BJ (cell line): ENCODE measurements at places on chromosomes 3 and 15.
A peak's percentile ranks its signal among the peaks of the same experiment; 100 is the strongest.

- no peak for DNase-seq
Observed at GRCh38 chr15:72074335-72075060, 43.5 kb downstream of the MYO9A start.

- DNase-seq: no peak
Observed at GRCh38 chr3:30082652-30083051, 523.7 kb upstream of the TGFBR2 start.

- DNase-seq: no peak
Observed at GRCh38 chr15:60800299-60801072, 321.5 kb upstream of the ICE2 start.

DNA sequence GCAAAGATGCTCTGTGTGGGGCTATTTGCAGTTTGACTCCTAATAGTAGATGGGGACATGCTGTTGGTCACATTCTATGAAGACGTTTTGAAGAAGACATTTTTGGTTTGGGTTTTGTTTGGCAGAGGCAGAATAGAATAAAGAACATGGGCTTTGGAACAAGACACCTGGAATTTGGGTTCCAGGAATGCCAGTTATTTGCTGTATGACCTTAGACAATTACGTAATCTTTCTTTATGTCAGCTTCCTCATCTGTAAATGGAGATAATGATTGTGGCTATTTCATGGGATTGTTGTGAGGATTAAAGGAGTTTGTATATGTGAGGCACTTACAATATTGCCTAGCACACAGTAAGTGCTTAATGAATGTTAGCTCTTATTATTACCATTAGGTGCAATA is 91.6 kb downstream of the MESD start:
- no peak for DNase-seq

DNA sequence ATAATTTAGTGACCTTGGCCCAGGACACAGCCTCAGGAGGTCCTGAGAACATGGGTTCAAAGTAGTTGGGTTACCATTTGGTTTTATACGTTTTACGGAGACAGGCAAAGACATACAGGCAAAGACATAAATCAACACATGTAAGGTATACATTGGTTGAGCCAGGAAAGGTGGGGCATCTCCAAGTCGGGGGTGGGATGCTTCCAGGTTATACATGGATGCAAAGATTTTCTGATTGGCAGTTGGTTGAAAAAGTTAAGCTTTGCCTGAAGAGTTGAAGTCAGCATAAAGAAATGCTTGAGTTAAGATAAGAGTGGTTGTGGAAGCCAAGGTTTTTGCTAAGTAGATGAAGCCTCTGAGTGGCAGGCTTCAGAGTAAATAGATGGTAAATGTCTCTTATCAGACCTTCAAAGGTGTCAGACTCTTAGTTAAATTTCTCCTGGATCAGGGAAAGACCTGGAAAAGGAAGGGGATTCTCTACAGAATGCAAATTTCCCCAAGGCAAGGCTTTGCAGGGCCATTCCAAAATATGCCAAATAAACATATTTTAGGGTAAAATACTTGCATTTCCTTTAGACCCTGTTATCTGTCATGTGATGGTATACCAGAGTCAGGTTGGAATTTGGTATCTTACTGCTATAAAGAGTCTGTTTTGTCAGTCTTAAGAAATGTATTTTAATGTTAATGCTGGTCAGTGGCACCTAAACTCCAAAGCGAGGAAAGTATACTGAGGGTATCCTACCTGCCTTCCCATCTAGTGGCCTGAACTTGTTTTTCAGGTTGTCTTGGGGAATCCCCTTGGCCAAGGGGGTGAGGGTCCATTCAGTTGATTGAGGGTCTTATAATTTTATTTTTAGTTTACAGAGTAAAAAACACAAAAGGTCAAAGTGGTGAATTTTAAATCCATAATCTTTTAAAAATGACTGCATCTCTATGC is 8.2 kb upstream of the PDHB start:
- no peak for DNase-seq

DNA sequence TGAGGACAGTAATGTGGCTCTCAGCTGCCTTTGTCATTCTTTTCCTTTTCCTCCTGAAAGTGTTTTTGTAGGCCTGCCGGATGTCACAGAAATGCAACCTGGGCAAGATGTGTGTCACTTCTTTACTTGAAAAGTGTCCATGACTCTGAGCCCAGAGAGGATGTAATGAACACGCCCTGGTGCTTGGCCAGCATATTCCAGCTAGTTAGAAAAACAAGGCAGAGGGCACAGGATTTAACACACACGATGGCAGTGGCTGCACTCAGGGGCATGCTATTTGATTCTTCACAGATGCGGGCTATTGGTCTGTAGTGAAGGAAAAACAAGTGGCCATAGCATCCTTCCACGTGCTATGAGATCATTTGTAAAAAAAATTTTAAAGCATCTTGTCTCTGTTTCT is 30.3 kb upstream of the PTX3 start:
- no peak for DNase-seq

DNA sequence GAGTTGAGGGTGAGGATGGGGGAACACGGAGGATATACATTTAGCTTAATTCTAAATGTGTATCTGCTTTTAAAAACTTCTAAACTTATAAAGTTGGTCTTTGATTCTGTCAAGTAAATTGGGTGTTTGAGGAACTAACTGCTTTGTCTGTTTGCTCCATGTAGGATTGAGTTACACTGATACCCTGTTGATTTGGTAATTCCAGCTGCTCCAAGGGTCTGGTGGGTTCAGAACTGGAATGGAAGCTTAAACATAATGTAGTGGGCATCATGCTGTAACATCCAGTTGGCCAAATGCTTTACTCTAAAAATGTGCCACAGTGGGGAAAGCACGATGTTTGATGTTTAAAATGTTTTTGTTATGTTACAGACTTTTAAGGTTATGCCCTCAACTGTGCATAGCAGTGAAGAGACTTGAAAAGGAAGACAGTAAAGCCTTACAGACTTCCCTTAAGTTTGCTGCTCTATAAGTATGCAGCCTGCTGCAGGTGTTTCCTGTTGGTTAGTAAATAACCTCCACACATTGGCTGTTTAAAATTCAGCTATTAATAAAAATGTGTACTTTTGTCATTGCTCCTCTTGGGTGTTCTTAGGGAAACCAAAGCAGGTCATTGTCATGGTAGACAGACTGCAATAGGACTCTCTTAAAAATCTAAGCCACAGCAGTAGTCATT is 5.9 kb upstream of the EDEM1 start:
- no peak for DNase-seq

DNA sequence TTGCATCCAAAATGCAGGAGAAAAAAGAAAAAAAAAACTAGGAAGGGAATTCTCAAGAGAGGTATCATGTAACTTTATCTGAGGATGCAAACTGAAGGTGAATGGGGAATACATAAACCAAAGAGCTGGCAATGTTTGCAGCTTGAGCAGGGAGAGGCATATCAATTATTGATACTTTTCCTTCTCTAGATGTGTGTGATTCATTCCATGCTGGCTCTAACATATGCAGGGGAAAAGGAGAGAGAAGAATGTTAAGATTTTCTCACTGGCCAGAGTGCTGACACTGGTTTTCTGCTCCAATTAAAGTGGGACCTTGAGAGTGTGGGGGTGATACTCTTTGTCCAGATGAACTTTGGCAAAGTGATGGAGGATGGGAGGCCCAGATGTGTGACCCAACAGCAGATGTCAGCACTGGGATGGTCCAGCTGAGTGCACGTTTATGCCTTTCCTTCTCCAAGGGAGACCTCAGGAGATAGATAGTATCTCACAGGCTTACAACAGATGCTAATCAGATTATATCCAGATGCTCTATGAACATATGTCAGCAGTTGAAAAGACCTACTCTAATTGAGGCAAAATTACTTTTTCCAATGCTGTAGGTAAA is 50.0 kb upstream of the PSMD6 start:
- DNase-seq: peak; percentile 26

GRCh38 chr3:125402639-125403038 is 27.5 kb upstream of the ZNF148 start:
- no peak for DNase-seq

- DNase-seq: no peak
Observed at GRCh38 chr15:56358604-56359003, 6.6 kb upstream of the TEX9 start.
